ENCODE measurements at places on chromosomes 12 and 14.
A peak's percentile ranks its signal among the peaks of the same experiment; 100 is the strongest.

DNA sequence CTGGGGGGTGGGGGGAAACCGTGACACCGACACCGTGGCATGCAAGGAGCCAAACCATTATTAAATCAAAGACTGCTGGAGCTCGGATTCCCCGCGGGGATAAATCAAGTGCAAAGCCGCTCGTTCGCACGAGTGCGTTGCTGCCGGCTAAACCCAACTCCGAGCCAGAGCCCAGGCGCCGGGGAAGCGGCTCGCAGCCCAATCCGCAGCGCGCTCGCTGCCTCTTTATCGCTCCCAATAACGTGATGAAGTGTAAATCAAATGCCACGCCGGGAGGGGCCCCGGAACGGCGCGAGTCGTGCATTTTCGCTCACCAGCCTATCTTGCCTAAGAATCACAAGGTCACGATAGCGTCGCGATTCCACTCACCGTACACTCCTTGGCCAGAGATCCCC is 1.3 kb downstream of the MDGA2 start:
- DNase-seq = peak; percentile 0

DNA sequence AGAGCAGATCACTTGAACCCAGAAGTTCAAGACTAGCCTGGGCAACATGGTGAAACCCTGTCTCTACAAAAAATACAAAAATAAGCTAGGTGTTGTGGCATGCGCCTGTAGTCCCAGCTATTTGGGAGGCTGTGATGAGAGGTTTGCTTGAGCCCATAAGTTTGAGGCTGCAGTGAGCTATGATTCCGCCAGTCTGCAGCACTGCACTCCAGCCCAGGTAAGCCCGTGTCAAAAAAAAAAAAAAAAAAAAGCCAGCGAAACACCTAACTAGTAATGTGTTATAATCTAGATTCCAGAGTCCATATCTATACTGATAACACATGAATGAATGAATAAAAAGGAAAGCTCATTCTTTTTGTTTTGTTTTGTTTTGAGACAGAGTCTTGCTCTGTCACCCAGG is 18.5 kb upstream of the SLC25A3 start:
- no peak for DNase-seq

DNA sequence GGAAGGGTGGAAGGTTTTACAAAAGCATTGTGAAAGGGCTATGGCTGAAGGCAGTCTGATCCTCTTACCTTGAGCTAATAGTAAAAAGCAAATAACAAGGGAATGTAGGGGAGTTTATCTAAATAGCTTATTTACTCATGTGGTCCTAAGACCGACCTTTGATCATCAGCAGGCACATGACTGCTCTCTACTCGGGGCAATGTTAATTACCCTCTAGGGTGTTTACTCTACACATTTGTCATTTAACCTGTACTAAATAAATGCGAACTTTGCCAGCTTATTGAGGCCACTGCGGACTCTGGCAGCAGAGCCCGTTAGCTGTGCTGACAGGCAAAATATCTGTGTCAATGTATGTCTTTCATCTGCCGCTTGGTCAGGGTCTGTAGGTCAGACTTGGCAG is 768.3 kb upstream of the ATXN7L3B start:
- no peak for DNase-seq

DNA sequence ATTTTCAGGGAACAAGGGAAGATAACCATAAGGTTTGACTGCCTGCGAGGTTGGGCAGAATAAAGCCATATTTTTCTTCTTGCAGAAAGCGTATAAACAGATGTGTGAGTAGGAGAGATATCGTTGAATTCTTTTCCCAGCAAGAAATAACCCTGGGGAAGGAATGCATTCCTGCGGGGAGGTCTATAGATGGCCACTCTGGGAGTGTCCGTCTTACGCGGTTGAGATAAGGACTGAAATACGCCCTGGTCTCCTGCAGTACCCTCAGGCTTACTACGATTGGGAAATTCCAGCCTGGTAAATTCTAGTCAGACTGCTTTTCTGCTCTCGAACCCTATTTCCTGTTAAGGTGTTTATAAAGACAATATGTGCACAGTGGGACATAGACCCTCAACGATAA is 225.0 kb downstream of the LRIG3 start:
- DNase-seq = no peak

GRCh38 chr14:50045039-50045711 is 71.2 kb downstream of the VCPKMT start:
- DNase-seq = peak; percentile 63

DNA sequence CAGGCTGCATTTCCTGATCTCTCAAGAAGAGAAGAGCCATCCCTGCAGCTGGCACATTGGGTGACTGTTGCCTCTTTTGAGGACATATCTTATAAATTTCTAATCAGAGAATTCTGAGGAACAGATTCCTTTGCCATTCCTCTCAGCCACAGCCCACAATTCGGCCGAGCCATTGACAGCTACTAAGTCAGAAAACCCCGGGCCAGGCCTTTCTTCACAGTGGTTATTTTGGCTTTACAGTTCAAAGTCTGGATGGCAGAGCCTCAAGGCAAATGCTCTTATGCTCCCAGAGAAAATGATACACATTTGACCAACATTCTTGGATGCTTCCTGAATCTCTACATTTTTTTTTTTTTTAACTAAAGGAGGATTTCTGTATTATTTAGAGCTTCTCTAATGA is 138.4 kb upstream of the FRMD6 start:
- no peak for DNase-seq

DNA sequence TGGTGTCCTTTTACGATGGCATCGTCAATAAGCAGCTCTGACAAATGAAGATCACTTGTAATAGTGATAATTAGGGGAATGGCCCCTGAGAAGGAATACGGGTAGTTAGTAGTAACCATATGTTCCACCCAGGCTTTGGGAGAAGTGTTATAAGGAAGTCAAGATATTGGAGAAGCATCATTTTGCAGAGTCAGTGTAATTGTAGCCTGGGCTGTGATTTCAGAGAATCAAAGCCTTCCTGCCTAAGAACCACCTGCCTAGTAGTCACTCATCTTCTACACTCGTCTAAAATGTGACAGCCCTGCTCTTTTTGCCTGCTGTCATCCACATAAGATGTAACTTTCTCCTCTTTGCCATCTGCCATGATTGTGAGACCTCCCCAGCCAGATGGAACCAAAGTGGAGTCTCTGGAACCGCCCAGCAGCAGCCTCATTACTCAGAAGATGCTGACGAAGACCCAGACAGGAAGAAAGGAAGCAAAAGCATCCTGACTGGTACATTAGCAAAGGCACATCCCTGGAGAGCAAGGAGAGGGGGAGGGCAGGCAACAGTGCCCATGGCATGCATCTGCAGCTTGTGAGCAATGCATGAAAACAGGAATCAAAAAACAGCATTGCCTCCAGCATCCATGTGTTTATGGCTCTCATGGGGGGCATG is 12.6 kb upstream of the EDDM3A start:
- DNase-seq = no peak

DNA sequence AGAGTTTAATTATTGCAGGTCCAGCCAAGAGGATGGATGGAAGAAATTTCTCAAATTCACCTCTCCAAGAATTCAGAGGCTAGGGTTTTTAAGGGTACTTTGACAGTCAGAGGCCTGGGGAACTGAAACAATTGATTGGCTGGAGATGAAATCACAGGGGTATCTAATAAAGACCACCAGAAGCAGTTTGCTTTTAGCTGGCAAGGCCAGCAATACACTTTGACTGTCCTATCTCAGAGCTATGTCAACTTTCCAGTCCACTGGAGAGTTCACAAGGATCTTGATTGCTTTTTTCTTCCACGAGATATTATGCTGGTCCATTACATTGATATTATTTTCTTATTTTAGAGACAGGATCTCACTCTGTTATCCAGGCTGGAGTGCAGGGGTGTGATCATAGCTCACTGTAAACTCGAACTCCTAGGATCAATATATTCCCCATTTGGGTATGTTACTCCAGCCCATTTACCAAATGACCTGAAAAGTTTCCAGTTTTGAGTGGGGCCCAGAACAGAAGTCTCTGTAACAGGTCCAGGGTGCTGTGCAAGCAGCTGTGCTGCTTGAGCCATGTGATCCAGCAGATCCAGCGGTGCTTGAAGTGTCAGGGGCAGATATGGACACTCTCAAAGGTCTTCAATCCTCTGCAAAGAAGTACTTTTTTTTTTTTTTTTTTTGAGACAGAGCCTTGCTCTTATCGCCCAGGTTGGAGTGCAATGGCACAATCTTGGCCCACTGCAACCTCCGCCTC is 17.2 kb upstream of the ATF7 start:
- no peak for DNase-seq

- DNase-seq = no peak
Measured at GRCh38 chr12:8493084-8493483, 20.2 kb upstream of the CLEC4D start.

Data from erythroblast (primary cell).